Right atrium auricular region (tissue), 2 donors: ENCODE measurements at places on chromosomes 12 and 14.

DNA sequence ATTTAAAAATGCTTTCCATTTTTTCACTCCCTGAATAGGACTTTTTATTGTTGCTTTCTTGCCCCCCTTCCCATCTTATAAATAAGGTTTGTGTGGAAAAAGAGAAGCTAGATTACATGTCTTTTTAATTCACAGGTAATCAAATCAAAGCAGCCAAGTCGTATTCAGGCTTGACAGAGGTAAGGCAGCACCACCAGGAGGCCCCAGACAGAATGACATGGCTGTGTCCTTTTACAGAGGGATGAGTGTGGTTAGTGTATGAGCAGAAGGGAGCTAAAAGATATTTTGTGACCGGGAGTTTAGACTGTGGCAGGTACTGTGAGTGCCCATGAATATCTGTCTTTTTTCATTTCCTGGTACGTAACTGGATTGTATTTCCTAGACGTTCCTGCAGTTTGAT lies 596.1 kb downstream of the ETNK1 start:
- DNase-seq = no peak

DNA sequence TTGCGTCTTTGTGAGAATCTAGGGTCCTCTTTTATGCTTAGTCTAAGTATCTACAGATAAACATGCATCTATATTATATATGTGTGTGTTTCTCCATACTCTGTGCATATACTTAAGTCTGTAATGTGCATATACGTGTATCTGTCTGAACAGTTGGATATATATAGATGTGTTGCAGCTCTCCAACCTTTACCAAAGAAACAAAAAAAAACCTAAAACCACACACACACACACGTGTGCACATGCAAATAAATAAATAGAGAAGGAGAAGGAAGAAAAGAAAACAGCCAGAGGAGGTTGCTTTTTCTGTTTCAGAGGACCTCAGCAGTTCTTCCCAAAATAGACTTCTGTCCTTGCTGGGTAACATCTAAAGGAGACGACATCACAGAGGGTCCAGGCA lies 244.9 kb downstream of the CACNA1C start:
- no peak for DNase-seq

DNA sequence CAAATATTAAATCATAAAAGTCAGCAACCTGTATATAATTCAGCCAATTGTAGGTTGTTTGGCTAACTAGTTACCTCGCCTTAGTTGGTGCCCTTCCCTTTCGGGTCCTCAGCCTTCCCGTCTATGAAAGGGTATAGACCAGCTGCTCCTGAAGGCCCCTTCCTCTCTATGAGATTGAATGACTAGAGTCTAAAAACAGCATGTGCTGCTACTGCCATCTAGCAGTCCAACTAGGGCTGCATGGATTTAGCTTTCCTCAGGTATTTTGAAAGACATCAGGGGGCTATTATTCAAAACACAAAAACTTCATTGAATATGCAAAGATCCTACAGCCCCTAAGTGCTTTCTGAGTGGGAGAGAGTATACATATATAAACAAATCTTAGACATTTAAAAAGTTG lies 37.0 kb upstream of the TMEM263 start:
- DNase-seq = no peak

DNA sequence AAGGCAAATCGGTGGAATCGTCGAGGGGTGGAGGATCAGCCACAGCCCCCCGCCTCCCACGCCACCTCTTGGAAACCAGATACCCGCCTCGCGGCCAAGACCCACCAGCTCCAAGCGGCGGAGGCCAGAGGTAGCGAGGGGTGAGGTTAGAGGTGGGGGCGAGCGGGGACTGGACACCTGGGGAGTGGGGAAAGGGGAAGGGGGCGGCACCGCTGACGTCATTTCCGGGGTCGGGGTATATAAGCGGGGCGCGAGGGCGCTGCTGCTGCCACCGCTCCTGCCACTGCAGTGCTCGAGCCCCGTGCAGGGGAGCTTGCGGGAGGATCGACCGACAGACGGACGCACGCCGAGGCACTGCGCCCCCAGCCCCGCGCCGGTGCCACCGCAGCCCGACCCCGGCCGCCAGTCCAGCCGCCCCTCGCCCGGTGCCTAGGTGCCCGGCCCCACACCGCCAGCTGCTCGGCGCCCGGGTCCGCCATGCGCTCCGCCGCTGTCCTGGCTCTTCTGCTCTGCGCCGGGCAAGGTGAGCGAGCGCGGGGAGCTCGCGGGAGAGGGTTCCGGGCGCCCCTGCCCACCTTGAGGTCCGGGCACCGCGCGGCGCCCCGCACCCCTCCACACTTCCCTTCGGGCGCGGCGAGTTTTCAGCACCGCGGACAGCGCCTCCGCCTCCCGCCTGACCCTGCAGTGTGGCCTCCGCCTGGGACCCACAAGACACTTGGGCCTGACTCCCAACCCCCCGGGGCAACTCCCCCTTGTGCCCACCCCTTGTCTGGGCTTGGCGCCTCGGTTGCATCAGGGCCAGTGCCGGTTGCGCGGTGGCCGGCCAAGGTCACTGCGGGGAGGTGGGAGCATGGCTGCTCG lies at the start of gene CHGA:
Gene CHGA (plus strand): TSS at position 268 of the 861 bp plus-strand sequence. CDS start 210 bp downstream, at position 478.
- no peak for DNase-seq

DNA sequence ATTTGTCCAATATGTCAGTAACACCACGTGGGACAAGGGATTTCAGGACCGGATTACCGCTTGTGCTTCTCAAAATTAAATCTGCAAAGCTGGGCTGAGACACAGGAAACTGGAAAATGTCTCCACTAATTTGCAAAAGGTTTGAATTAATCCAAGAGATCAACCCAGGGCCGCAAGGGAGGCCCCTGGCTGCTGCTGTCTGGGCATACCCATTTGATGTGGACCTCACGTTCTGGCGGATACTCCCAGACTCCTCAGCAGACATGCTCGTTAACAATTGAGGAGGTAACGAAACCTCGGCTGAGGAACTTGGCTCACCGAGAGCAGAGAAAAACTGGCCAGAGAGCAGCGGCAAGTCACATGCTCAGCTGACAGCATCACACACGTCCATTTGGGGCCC lies 180.6 kb downstream of the SLC15A4 start:
- DNase-seq = no peak

DNA sequence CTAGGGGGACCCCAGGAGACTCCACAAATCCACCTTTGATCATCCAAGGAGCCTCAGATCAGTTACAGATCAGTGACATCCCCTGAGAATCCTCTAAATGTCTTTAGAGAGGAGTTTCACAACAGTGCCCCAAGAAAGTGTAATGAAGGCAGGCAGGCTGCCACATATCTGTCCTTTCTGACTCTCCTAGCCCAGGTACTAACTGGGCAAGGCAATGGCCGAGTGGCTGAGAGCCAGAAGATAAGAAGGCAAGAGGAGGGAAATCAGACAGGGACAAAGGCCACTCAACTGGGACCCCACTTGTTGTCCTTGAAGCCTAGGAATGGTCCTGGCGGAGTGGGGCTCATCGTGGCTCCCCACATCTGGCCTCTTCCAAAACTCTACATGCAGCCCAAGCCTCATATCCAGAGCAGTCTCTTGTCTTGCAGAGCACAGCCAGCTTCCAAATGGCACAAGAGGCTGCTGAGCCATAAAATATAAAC lies 11.6 kb downstream of the ACTN1 start:
- DNase-seq = no peak

- DNase-seq = no peak
These were observed 199.4 kb upstream of the CCND2 start for GRCh38 chr12:4074129-4074528.

DNA sequence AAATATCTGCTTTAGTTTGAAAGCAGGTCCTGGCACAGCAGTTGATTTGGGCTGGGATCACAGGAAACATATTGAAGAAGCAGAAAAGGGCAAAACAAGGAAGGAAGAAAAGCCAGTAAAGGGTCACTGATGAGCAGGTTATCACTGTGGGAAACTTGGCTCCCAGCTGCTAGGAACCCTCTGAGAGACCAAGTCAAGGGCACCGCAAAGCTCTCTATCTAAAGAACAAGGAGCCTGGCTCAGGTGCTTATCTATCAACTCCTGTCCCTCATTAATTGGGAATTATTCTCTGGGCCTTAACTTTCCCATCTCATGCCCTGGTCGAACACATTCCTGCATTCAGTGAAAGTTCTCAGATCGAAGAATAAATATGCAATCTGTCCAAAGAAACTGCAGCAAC lies 450.9 kb upstream of the RPL10L start:
- no peak for DNase-seq

DNA sequence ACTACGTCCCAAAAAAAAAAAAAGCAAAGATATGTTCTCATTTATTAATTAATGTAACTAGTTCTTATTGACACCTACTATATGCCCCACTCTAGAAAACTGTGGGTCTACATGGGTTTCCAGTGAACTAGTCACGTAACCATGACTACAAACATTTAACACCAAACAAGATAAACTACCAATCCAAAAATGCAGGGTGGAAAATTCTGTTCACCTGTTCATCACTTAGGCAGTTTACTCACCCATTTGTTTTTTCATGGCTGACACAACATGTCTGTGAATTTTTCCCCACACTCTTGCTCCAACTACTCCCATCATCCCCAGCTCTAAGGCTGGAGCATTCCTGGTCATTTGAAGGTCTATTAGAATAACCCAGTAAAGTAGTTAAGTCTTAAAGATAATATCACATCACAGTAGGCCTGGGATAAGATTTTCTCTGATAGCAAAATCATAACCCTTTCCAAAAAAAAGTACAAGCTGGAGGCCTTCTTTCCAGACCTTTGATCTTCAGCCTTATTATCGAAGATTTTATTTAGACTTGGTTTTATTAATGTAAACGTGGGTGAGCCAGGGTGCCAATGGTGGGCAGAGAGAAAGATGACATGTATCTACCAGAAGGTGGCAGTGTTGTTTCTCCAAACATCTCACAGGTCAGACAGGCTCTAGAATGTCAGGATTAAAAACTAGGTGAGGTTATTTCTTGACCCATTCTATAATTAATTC lies 61.6 kb upstream of the DAAM1 start:
- no peak for DNase-seq

- DNase-seq = no peak
These were observed 60.0 kb upstream of the PARP11 start for GRCh38 chr12:3933074-3933818.

- no peak for DNase-seq
These were observed 16.1 kb downstream of the PIGH start for GRCh38 chr14:67583711-67584644.

DNA sequence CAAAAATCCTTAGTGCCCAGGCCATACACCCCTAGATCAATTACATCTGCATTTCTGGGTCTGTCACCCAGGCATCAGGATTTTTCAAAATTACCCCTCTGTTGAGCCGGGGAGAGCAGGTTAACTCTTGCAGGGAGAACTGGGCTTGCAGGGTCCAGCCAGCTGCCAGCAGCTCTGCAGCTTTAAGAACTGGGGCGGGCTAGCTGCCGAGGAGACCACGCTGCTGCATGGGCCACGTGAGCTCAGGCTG lies at the start of gene DGLUCY:
Gene DGLUCY (plus strand): TSS at position 245 of the 250 bp plus-strand sequence. CDS start 46,222 bp downstream, outside the sequence.
- no peak for DNase-seq

DNA sequence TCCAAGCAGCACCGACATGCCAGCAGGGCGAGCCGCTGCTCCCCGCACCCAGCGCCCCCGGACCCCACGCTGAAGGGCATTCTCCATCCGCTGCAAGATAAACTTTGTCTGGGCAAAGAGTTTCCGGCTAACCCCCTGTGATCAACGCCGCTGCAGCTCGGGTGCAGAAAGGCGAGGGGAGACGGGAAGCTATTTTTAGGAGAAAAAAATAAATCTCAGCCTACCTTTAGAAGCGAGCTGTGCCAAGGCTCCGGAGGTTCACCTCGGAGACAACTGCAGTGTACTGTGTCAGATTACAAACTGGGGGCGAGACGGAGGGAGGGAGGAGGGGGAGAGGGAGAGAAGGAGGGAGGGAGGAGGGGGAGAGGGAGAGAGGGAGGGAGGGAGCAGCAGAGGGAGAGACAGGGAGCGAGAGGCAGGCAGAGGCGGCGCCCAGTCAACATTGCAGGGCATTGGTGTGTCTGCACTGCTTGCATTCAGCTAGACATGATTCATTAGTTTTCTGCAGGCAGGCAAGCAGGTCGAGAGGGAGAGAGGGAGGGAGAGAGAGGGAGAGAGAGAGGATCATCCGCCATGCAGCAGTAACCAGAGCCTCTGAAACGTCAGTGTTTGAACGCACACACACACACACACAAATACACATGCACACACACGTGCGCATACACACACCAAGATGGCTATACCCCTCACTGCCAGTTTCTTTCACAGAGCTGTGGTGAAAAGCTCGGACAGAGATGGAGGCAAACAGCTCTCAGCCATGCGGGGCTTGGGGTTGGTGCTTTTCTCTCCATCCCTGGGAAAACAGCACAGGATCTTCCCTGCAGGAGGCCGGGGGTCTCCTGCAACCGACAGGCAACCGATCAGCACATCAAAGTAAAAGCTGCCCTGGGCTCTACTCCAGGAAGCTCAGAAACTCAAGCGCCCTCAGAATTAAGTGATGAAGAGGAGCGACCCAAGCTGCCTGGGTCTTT lies at the start of gene RIMBP2:
Gene RIMBP2 (minus strand): TSS at position 302 of the 971 bp plus-strand sequence. CDS start 237,286 bp downstream, outside the sequence.
- DNase-seq = no peak

DNA sequence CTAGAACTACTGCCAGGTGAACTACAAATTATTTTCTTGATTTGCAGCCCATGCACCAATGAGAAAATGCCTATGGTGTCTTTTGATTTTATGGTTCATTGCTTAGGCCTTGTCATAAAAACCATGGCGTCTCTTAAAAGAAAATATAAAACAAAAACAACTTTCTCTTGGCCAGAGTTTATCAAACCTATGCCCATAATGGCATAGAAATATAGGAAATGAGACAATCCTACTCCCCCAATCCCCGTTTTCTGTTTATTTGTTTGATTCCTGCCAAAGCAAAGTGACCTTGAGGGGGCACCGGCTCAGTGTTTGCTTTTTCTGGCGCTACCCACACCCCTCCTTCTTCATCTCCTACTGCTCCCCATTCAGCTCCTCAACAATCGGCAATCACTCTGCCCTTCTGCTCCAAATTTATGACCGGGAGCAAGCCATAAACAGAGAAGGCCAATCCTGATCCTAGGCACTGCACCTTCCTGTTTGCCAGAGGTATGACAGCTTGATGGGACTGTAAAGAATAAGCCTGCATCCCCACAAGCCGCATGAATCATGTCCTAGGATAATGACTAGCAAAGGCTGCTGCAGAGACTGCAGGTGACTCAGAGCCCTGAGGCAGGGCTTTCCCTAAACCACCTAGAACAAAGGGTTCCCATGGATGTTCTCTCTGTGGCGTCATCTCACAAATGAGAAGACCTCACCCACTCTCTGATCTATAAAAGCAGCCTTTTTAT lies 874.9 kb downstream of the NRXN3 start:
- DNase-seq = no peak

DNA sequence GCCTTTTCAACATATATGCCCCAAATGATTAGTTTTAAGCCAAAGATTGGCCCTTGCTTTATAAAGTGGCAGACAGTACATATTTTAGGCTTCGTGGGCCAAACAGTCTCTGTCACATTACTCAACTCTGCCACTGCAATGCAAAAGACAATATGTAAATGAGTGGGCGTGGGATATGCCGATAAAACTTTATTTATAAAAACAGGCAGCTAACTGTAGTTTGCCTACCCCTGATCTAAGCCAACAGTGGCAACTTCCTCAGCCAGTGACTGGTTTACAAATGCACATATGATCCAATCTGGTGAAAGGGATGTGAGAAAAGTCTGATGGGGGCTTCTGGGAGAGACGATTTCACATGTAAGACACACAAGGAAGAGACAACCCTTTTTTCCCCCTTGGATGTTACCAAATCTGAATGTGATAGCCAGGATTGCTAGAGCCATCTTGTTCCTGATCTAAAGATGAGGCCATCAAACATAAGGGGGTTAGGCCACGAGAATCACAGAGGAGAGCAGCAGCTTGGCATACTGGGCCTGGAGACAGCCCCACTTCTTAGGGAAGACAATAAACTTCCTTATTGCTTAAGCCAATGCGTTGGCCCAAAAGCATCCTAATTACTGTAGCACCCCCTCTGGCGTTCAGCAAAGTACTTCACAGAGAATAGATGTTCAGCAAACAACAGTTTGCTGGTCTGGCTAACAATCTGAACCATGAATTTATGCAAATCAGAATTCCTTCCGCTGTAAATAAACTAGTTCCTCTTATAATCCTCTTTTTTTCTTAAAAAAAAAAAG lies 75.2 kb upstream of the TMCC3 start:
- DNase-seq = no peak
